ENCODE measurements at places on chromosomes 4 and X.
A peak's percentile ranks its signal among the peaks of the same experiment; 100 is the strongest.

DNA sequence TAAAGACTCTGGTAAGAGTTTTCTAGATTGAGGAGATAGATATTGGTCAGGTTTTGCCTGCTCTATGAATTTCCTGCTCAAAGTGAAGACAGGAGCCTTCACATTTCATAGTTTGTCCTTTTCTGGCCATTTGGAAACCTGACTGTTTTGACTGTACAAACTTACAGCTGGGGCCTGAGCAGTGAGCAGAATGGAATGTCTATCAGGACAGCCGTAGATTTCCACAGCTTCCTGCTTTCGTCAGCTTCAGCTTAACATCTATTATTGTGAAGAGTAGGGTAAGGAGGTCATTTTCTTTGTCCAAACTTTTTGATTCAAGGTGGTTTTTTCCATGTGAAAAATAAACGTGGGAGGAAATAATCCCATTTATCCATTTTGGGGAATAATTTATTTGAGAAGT, 124.3 kb upstream of the DIPK2B start:
- H3K4me1 ChIP-seq: no peaks in the 10 kb centered on the region
- H3K27ac ChIP-seq: no peak overlapping the region
- H3K4me3 ChIP-seq: no peak overlapping the region
- no peaks in the 10 kb centered on the region for H3K27me3 ChIP-seq
- no peak for DNase-seq

DNA sequence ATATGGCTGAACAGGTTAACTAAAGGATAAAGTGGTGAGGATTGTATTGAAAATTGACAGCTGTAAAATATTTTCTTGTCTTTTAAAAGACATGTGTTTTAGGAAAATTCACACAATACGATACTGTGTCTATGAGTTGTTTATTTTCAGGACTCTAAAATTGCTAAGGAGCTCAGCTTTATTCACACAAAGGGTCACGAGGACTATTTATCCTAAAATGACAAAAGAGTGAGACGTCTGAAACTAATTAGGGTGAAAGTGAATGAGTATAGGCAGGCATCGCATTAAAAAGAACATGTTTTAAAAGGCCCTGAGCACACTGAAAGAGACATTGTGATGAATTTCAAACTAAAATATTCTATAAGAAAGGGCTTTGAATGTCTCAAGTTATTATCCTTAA, 304.7 kb downstream of the SH2D1A start:
- H3K36me3 ChIP-seq: no peaks in the 10 kb centered on the region
- H3K4me3 ChIP-seq: no peak overlapping the region
- H3K27ac ChIP-seq: no peak overlapping the region
- H3K4me1 ChIP-seq: no peaks in the 10 kb centered on the region
- DNase-seq: no peak
- H3K27me3 ChIP-seq: no peaks in the 10 kb centered on the region

DNA sequence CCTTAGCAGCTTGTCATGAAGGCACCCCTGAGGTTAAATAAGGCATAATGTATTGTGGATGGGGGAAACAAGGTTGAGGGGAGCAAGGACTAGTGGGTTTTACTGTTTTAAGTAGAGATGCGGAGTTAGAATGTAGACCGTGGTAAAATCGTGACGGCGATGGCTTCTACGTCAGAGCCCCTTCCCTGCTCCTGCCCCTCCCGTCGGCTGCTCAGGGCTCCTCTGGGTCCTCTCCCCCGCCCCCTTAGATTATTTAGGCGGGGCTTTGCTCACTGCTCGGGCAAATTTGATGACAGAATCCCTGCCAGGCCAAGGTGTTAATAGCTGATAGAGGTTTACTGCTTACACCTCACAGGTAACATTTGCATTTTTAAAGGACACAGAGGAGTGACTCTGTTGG, 2.3 kb downstream of the FRMPD3 start:
- no peaks in the 10 kb centered on the region for H3K36me3 ChIP-seq
- no peak overlapping the region for H3K4me3 ChIP-seq
- no peaks in the 10 kb centered on the region for H3K27me3 ChIP-seq
- no peak for DNase-seq
- no peaks in the 10 kb centered on the region for H3K4me1 ChIP-seq

DNA sequence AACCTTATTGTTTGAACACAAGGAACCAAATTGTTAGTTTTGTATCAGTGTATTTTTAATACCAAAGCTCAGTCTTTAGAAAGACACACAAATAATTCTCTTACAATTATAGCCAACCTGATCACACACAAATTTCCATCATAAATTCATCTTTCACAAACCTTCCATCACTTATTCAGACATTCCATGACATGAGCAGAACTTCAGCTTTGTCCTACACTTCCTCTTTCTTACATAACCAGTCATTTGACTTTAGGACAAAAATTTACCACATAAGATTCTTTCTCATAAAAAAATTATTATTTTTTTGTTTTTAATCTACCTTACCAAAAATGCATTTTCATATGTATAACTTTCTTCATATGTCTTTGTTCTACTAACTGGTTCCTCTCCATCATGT, 312.2 kb downstream of the GALNTL6 start:
- H3K27me3 ChIP-seq: no peaks in the 10 kb centered on the region
- no peak overlapping the region for H3K4me3 ChIP-seq
- no peaks in the 10 kb centered on the region for H3K36me3 ChIP-seq
- no peak overlapping the region for H3K27ac ChIP-seq

- H3K27me3 ChIP-seq: no peaks in the 10 kb centered on the region
- no peak for DNase-seq
- no peak overlapping the region for H3K27ac ChIP-seq
- no peaks in the 10 kb centered on the region for H3K4me1 ChIP-seq
- H3K36me3 ChIP-seq: no peaks in the 10 kb centered on the region
- no peak overlapping the region for H3K4me3 ChIP-seq
Measured at GRCh38 chr4:3329887-3330286, 37.1 kb downstream of the RGS12 start.

GRCh38 chr4:118047043-118047442, 12.8 kb downstream of the NDST3 start:
- no peaks in the 10 kb centered on the region for H3K4me1 ChIP-seq
- H3K27ac ChIP-seq: no peak overlapping the region
- no peak for DNase-seq
- H3K4me3 ChIP-seq: no peak overlapping the region

DNA sequence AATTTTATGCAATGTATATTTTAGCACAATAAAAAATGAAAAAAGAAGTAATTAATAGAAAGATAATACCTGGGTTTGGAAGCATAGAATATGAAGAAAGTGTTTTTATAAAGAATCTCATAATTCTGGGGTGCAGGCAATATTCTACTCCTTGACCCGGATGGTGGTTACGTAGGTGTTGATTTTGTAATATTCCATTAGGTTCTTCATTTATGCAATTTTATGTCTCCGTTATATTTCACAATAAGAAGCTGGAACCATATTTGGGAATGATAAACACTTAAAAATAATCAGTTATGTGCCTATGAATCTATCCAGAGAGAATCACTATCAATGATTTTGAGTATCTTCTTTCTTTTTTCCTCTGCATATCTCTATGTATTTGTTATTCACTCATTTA, 38.5 kb downstream of the CHRNA9 start:
- H3K4me3 ChIP-seq: no peak overlapping the region
- no peak overlapping the region for H3K27ac ChIP-seq
- no peaks in the 10 kb centered on the region for H3K36me3 ChIP-seq

DNA sequence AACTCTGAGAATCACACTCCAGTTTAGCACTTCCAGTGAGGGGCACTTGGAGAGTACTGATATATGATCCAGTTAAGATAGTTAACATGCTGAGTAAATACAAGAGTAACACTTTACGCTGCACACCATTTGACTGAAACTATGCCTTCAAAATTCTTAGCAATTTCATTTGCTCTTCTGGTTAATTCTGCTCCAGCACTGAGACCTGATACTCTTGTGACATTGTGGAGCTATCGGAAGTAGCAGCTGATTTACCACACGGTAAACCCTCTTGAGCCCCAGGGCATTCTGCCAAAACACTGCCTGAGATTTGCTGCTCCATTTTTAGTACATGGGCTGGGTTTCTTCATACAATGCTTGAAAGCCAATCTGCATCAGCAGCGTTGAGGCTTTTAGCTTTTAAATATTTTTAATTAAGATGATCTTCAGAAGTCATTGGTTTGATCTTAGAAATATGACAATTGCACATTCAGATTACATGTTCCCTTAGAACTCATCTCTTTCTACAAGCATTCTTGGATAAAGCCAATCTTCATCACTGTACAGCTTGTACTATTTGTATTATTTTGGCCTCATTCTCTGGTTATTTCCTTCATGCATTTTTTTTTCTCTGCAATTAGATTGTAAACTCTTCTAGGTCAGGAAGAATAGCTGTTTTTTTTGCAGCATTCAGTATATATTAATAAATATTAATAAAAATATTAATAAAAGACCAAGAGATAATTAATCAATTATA, 67.8 kb upstream of the ETNPPL start:
- H3K27ac ChIP-seq: no peak overlapping the region
- H3K27me3 ChIP-seq: no peaks in the 10 kb centered on the region
- no peak for DNase-seq
- no peaks in the 10 kb centered on the region for H3K4me1 ChIP-seq
- no peaks in the 10 kb centered on the region for H3K36me3 ChIP-seq

- no peak for DNase-seq
- H3K4me1 ChIP-seq: no peaks in the 10 kb centered on the region
- no peaks in the 10 kb centered on the region for H3K27me3 ChIP-seq
- no peak overlapping the region for H3K27ac ChIP-seq
- H3K36me3 ChIP-seq: no peaks in the 10 kb centered on the region
Measured at GRCh38 chr4:56330691-56331090, 56.6 kb downstream of the AASDH start.

GRCh38 chr4:15912236-15912635, 26.3 kb downstream of the FGFBP1 start:
- no peak overlapping the region for H3K4me3 ChIP-seq
- DNase-seq: no peak
- no peaks in the 10 kb centered on the region for H3K4me1 ChIP-seq
- H3K27ac ChIP-seq: no peak overlapping the region
- H3K27me3 ChIP-seq: no peaks in the 10 kb centered on the region

DNA sequence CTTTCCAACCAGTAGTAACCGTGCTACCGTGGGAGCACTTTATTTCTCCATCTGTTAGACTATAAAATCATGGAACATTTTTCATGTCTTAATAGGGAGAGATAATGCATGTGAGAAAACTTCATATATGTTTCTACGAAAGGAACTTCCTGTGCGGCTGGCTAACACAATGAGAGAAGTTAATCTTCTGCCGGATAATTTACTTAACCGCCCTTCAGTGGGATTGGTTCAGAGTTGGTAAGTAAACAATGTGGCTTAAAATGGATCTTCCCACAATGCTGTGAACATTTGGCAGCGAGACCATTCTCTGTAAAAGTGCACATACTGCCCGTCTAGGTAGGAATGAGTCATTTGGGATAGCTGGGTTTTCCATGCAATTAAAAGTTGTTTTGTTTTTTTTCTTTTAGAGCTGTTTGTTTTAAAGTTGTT, 29.6 kb downstream of the PDK3 start:
- peaks cover 8% of the 10 kb centered on the region for H3K4me1 ChIP-seq
- H3K4me3 ChIP-seq: no peak overlapping the region
- no peaks in the 10 kb centered on the region for H3K27me3 ChIP-seq
- no peak overlapping the region for H3K27ac ChIP-seq
- H3K36me3 ChIP-seq: no peaks in the 10 kb centered on the region

DNA sequence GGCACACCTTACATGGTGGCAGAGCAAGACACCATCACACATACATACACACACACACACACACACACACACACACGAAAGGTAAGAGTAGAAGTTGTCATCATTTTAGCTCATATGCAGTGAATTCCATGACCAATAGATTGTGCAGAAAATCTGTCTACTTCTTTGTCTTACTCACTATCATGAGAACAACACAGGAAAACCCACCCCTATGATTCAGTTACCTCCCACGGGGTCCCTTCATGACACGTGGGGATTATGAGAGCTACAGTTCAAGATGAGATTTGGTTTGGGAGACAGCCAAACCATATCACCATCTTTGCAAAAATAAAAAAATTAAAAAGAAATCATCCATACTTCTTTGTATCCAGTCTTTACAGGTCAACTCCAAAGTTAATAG, 221.1 kb downstream of the BMPR1B start:
- DNase-seq: no peak
- H3K4me1 ChIP-seq: no peaks in the 10 kb centered on the region
- H3K4me3 ChIP-seq: no peak overlapping the region
- H3K27ac ChIP-seq: no peak overlapping the region
- no peaks in the 10 kb centered on the region for H3K27me3 ChIP-seq

DNA sequence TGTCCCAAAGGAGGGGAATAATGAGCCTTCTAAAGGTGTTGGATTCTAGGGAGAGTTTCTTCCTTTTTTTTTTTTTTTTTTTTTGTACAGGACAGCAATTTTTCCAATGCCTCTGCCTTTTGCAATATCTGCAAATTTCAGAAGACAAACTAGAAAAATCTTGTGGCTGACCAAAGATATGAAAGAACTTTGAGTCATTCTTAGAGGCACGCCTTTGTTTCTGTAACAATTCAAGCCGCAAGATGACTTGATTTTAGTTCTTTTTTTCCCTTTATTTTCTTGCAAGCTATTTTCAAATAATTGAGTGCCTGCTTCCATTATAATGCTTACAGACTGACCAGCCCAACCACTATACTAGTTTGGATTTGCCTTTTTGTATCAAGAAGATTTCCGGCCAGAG, 47.6 kb upstream of the UXT start:
- H3K4me3 ChIP-seq: no peak overlapping the region
- no peaks in the 10 kb centered on the region for H3K27me3 ChIP-seq
- H3K4me1 ChIP-seq: no peaks in the 10 kb centered on the region
- H3K36me3 ChIP-seq: no peaks in the 10 kb centered on the region
- no peak for DNase-seq

GRCh38 chr4:98530572-98530971, 127.8 kb downstream of the TSPAN5 start:
- H3K4me1 ChIP-seq: no peaks in the 10 kb centered on the region
- H3K27me3 ChIP-seq: no peaks in the 10 kb centered on the region

GRCh38 chr4:109648266-109648996, 54.8 kb downstream of the CASP6 start:
- no peak for DNase-seq
- H3K27me3 ChIP-seq: no peaks in the 10 kb centered on the region
- H3K27ac ChIP-seq: peak overlapping the region; percentile 58
- peaks cover 46% of the 10 kb centered on the region for H3K4me1 ChIP-seq
- peaks cover 6% of the 10 kb centered on the region for H3K36me3 ChIP-seq

DNA sequence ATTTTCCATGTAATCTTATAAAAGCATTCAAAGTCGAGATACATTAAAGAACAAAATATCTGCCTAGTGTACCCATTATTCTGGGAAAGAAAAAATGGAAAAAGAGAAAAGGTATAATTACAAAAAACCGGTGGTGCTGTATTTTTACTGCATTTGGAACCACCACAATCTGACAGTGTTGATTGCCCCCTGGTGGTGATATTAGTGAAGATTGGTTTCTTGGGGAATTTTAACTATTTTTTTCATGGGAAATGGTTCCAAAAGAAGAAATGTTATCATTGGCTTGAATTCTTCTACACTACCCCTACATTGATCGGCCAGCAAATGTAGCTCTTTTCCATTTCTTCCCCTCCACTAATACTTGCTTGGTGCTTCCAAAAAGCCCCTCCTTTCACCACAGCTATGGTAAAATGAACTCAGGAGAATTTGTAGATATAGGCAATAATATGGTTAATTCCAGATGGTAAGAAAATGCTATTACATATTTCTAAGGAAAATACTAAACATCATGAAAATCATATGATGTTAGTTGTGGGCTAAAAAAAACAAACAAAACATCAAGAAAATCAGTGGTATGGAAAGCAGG, 50.0 kb downstream of the COX18 start:
- no peak overlapping the region for H3K27ac ChIP-seq
- DNase-seq: no peak
- no peak overlapping the region for H3K4me3 ChIP-seq
- H3K27me3 ChIP-seq: no peaks in the 10 kb centered on the region
- H3K4me1 ChIP-seq: no peaks in the 10 kb centered on the region
- no peaks in the 10 kb centered on the region for H3K36me3 ChIP-seq

GRCh38 chrX:150313514-150313913, 49.6 kb upstream of the MAMLD1 start:
- DNase-seq: no peak
- H3K4me3 ChIP-seq: no peak overlapping the region
- no peaks in the 10 kb centered on the region for H3K27me3 ChIP-seq
- no peak overlapping the region for H3K27ac ChIP-seq
- no peaks in the 10 kb centered on the region for H3K36me3 ChIP-seq
